ENCODE measurements at places on chromosomes 5 and 9.

DNA sequence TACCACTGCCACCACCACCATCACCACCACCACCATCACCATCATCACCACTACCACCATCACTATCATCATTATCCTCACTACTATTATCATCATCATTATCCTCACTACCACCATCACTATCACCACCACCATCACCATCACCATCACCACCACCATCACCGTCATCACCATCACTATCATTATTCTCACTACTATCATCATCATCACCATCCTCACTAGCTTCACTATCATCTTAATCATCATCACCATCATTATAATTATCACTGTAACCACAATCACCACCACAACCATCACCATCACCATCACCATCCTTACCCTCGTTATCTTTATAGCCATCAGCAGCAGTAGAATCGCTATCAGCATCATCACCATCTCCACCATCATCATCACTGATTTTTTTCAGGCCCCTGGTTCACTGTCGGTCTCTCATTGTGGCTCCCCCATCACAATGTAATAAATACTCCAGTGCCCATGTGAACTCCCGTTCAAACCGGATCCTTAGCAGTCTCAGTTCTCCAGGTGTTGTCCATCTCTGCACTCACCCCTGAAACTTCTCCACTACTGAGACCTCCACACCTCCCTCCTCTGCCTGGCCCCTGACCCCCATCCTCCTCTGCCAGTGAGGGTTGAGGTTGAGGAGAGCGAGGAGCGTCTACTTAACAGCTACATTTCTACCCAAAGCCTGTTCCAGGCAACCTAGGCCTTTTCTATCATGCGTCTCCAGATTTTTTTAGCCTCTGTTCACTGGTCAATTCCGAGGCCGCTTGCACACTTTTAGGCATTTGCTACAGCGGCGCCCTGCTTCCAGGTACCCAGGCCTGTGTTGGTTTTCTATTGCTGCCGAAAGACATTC lies 238.2 kb downstream of the PBX3 start:
- no peak for DNase-seq

GRCh38 chr5:179195561-179196404 lies 135.6 kb downstream of the ZNF354C start:
- no peak for DNase-seq

DNA sequence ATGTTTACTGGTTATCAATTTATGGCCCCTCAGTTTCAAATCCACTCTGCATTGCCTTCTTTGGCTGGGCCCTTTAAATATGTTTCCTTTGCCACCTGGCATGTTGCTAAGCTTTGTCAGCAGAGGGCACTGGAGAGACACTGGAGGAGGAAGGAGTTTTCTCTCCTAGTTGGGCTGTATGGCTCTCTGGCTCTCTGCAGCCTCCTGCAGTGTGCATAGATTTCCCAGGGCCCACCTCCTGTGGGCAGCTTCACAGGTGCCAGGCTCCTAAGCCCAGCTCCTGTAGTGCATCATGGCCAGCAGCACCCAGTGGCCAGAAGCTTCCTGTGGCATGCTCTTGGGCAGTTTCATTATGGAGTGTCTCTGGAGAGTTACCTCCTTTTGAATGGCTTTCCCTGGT lies 23.3 kb downstream of the CAVIN4 start:
- DNase-seq, result no peak

DNA sequence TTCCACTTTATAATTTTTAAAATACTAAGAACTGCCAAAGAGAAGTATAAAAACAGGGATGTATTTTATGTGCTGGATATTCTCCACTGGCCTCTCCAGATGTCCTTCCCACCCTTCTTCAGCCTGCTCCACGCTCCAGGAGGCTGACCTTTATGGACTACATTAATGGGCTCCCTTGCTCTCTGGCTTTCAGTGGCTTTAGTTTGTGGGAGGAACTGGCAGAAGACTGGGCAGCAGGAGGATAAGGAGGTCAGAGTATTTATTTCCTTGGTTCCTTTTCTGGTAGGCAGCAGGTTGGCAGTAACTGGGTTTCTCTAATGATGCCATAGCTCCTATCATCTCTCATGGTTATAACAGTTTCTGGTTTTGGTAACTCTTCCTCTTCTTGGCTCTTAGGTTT lies 133.9 kb downstream of the PAM start:
- no peak for DNase-seq

DNA sequence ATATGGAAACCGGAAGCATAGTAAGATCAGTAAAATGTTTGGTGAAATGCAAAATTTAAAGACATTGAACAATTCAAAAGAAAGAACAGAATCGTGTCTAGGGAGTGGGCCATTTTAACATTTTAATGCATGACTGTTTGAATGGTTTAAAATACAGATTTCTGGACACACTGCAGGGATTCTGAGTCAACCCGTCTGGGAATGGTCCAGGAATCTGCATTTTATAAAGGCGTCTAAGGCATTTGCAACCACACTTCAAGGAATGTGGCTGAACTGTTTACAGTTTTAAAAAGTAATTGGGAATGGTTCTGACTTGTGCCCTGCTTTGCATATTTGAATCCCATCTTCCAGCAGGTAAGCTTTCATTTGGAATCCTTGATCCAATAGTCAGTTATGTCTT lies 811.7 kb upstream of the WWC1 start:
- no peak for DNase-seq

DNA sequence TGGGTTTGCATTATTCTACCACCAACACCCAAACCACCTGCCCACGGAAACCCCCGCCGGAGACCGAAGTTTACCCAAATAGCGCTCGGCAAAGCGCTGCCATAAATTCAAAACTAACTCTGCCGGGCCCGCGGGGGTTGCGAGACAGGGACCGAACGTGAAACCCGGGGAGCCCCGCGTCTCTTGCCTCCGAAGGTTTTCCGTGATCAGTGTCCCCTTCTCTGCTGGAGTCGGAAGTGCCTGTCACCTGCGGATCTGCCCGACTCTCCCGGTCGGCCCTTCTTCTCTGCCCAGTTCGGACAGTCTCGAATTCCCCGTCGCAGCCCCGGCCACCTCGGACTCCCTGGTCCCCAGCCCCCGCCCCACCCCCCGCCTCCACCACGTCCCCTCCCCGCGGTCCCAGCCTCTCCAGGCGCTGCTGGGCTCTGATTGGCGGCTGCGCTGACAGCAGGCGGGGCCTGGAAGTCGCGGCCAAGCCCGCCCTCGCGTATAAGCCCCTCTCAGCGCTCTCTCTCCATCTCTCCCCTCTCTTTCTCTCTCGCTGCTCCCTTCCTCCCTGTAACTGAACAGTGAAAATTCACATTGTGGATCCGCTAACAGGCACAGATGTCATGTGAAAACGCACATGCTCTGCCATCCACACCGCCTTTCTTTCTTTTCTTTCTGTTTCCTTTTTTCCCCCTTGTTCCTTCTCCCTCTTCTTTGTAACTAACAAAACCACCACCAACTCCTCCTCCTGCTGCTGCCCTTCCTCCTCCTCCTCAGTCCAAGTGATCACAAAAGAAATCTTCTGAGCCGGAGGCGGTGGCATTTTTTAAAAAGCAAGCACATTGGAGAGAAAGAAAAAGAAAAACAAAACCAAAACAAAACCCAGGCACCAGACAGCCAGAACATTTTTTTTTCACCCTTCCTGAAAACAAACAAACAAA lies at the start of gene RORB:
Gene RORB (plus strand): TSS at position 517 of the 929 bp plus-strand sequence. CDS start 642 bp downstream, outside the sequence.
- DNase-seq, result no peak

- no peak for DNase-seq
Observed at GRCh38 chr5:125424402-125425141, 678.1 kb upstream of the ZNF608 start.

DNA sequence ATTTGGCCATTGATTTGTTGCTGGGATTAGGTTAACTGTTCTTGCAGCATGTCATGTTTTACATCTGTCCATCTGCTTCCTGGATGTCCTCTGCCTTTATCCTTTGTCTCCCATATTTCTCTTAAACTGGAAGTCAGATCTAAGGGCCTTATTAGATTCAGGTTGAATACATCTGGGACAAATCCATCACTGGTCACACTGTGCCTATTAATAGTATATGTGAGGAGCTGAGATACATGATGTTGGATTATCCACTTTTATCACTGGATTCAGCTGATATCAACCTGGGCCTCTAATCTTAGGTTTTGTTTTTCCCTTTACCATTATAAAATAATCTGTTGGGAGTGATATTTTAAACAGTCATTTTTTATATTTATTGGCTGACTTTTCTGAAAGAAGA lies 41.8 kb upstream of the ROPN1L start:
- no peak for DNase-seq

DNA sequence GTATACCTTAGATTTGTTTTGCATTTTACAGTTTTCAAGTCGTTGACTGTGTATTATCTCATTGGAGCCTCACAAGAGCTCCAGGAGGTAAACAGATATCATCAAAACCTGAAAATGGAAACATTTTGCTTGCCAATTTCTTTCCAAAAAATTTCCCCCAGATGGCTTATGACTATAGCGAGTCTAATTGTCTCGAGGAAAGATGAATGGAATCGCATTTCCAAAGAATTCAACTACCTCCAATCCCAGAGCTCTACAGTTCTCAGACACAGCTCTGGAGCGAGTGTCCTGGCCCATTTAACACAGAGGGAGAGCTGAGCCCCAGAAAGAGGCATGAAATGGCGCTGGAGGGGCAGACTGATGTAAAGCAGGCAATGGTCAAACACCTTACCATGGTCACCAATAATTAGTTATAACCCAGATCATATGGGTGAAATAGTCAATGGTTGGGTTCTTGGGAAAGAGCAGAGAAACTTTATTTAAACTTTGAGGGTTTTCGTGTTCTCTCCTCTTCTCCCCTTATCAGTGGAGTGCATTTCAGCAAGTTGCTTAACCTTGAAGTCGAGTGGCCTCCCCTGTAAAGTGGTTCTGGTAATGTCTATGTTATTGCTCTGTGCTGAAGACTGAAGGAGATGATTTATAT lies 168.2 kb downstream of the ZDHHC21 start:
- no peak for DNase-seq

GRCh38 chr5:149325166-149325735 lies 20.0 kb upstream of the GRPEL2 start:
- DNase-seq, result no peak

DNA sequence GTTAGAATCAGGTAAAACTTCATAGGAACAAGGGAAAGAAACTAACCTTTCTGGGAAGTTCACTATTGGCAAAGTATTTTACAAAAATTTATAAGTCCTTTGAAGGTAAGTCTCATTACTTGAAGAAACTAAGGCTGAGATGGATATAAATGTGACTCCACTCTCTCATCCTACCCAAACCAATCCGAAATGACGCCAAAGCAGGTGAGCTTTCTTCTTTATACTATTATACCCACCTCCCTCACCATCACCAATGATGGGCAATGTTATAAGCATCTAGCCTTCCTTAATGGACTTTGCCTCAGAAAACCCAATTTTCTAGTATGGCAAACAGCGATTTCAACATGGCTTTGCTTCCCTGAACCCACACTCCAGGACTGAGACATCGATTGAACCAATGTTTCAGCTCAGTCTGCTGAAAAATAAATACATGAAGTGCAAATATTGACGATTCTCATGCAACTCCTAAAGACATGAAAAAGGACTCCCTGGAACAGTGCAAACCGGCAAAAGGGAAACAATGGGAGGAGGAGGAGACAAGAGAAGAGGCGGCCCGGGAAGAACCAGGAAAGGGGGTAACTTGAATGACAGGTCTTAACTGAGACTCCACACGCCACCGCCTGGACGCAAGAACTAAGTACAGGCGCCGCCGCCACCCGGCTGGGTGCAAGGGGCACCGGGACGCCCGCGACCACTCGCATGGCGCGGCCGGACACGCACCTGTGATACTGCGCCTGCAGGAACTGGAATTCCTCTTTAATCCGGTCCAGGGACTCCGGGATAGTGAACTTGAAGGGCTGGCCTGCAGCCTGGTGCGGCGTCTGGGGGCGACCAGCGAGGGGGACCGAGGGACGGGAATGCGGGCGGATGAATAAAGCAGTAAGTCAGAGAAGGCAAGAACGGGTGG lies 2.5 kb downstream of the TLE1 start:
- DNase-seq, result peak; percentile 55

DNA sequence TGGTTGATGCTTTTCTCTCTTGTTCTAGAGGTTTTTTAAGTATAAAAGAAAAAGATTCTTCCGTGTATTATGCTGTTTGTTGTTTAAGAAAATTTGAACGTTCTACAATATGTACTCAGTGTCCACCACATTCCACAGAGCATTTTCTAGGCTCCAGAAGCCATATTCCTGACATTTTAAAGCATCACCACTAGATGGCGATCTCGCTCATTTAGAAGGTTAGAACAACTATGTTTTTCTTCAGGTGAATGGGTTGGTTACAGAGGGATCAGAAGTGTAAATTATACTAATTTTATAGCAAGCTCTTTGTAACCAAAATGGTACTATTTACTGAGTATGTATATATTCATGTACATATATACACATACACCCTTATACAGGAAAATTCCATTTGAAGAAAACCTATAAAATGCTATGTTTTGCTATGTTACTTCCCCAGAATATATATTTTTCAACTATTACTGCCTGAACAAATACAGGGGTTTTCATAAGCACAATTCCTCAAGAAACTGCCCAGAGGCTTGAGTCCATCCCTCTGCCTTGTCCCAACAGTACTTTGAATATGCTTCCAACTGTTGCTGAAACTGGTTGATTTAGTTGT lies 284.3 kb downstream of the CCDC171 start:
- DNase-seq, result peak; percentile 50

- no peak for DNase-seq
Observed at GRCh38 chr9:37034305-37034937, 353 bp upstream of the PAX5 start.

DNA sequence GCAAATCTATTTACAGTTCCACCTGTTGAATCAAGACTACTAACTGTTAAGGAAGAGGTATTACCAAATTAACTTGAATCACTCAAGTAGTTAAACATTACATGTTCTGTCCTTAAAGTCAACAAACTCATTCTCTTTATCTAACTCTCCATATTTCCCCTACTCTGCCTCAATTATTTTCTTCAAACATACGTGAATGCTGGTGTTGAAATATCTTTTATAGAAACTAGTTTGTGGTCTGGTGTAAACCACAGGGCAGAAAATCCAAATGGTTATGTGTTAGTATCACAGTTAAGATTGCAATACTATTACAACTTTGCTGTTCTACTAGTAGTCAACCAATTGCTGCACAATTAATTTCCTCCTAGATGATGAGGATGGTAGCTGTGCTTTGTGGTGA lies 603.5 kb downstream of the KCTD16 start:
- no peak for DNase-seq

DNA sequence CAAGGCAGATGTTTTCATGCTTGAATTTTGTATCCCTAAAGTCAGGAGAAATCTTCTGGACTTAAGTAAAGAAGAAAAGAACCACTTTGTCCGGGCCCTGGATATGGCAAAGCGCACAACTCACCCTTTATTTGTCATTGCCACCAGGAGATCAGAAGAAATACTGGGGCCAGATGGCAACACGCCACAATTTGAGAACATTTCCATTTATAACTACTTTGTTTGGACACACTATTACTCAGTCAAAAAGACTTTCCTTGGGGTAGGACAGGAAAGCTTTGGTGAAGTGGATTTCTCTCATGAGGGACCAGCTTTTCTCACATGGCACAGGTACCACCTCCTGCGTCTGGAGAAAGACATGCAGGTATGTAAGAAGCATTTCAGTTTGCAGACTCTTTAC lies 2.3 kb downstream of the TYRP1 start:
- DNase-seq, result no peak

All from CD4-positive, alpha-beta T cell (primary cell).